ENCODE measurements at places on chromosomes 2 and 18.

DNA sequence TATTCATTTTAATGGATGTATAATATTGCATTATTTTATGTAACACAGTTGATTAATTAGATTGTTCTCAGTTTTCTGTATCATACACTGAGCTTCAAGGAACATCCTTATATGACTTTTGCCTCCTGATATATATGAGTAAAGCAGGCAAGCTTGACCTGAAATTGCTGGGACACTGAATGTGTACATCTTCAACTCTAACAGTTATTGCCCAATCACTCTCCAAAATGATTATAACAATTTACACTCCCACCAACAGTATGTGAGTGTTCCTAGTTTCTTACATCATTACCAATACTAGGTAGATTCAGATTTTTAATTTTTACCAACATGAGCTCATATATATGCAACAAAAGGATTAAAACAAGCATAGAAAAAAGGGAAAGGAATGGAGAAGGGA, 379.4 kb downstream of the SETBP1 start:
- no peak for DNase-seq

- no peak for DNase-seq
Observed at GRCh38 chr2:8440029-8440778, 241.7 kb upstream of the ID2 start.

DNA sequence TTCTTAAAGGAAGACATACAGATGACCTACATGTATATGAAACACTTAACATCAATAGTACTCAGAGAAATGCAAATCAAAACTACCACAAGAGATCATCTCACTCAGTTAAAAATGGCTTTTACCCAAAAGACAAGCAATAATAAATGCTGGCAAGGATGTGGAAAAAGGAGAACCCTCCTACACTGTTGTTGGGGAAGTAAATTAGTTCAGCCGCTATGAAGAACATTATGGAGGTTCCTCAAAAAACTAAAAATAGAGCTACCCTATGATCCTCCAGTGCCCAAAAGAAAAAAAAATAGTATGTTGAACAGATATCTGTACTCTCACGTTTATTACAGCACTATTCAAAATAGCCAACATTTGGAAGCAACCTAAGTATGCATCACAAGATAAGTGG, 1579.4 kb upstream of the TMEFF2 start:
- DNase-seq = no peak

DNA sequence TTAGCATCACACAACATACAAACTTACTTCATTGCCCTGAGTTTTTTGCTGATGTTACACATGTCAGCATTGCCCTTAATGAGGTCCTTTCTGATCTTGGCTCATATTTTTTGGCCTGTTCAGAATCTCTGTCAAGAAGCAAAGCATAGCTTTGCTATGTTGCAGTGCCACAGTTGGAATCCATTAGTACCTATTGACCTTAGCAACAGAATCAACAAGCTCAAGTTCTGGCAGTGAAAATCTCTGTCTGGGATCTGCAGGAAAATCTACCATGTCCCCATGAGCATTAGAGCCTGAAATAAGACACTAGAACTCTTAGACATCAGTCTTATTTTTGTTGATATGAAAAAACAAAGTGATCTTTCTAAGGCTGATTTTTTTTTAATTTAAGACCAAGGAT, 105.6 kb upstream of the FHL2 start:
- DNase-seq = no peak

- DNase-seq = peak; percentile 59
Observed at GRCh38 chr2:82793711-82794435, 1665.2 kb downstream of the SUCLG1 start.

DNA sequence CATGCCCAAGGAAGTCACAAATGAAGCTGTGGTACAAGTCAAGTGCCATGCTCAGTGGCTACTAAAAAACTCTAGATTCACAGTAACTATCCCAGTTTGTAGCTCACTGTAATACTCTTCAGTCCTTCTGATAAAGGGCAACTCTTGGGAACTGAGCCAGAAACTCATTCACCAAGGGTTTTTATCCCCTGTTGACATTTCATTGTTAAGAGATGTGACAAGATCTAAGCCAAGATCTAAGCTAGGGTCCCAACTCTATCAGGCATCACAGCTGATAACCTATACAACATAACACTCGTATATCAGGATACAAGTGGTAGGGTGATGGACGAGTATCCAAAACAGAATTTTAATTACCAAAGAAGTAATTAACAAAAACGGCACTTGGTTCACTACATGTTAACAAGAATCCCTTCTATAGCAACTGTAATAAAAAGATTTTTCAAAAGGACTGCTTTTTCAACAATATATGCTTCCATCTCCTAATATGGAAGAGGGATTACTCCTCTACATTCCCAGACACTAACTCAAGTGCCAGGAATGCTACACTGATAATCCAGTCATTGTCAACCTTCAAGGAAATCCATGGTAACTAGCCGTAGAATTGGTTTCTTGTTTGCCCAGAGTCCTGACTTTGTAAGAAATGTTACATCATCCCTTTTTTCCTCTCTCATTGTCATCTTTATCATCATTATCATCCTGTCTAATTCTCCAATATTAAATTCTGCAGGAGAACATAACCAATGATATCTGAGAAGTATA, 111.7 kb downstream of the CDH2 start:
- no peak for DNase-seq

GRCh38 chr2:3349211-3349693, 28.4 kb downstream of the EIPR1 start:
- peak; percentile 72 for DNase-seq

- no peak for DNase-seq
Observed at GRCh38 chr2:198905881-198906612, 551.7 kb downstream of the SATB2 start.

GRCh38 chr2:76450024-76450475, 739.3 kb upstream of the GCFC2 start:
- DNase-seq = no peak

DNA sequence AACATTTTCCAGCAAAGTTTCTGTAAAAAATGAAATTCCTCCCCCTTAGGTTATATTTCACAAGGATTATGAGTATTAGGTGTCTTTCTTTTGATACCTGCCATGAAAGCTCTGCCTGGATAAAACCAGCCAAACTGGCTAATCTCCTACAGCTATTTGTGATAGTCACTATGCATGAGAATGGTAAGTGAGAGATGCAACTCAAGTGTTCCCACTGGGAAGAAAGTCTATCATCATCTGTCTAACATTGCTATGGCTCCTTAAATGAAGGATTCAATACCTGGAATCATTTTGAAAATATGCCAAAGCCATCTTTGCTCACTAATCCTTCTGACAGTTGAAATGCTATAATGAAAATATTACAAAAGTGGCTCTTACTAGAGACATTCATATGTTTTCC, 339.9 kb upstream of the LRRTM4 start:
- no peak for DNase-seq

GRCh38 chr2:173656086-173656485, 301.4 kb downstream of the CDCA7 start:
- no peak for DNase-seq

DNA sequence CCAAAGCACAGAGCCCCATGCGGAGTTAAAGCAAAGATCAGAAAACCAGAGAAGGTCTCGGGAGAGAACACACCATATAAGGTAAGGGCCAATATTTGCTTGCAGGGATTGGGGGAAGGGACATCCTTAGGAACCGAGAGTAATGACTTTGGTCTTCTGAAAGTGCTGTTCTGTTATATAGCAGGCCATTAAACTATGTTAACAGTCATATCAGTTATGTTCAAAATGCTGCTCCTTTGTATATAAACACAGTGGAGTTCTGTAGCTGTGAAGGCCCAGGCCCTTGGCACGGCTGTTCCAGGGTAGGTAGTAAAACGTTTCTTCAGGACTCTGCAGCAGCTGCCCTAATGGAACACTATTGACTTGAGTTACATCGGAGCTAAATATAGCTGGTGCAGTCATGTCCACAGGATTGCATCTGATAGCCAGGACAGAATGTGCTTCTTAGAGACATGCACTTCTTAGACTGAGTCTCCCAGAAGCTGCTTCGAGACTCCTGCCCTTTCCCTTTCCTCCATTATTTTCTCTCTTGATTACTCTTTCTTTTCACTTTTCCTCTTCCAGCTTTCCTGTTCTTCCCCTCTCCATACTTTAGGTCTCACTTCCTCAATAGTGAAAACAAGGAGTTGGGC, 122.4 kb downstream of the SETBP1 start:
- peak; percentile 96 for DNase-seq

DNA sequence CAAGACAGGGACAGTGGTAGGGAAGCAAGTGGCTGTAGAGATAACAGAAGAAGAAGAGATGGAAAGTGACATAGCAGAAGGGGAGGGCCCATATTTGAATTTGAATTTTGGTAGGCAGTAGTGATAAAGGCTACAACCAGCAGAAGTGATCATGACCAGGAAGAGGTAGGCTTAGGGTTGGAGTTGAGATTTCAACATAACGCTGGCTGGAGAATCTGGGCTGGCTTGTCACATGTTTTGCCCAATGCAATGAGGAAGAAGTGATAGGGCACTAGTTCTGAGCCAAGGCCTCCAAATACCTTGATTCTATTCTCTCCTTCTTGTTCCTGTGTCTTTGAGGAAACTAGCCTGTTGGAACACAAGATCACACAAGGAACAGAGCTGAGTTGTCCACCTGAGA, 69.4 kb downstream of the SCG2 start:
- DNase-seq = no peak

DNA sequence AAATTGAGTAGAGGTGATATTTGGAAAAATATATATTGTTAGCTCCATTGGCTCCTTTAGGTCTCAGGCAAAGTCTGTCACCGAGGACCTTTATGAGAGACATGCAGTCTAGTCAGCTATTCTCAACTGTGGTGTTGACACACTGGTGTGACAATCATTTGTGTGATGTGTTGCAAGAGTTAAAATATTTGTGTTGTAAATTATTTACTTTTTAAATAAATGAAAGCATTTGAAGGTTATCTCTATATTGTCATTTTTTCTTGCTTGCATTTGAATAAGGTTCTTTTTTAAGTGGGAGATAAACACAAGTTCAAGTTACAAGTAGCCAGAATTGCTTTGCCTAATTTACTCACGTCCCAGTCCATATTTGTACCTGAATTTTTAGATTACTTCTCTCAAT, 4.3 kb downstream of the REL start:
- DNase-seq = no peak

GRCh38 chr18:10391506-10391905, 62.9 kb upstream of the APCDD1 start:
- DNase-seq = no peak

DNA sequence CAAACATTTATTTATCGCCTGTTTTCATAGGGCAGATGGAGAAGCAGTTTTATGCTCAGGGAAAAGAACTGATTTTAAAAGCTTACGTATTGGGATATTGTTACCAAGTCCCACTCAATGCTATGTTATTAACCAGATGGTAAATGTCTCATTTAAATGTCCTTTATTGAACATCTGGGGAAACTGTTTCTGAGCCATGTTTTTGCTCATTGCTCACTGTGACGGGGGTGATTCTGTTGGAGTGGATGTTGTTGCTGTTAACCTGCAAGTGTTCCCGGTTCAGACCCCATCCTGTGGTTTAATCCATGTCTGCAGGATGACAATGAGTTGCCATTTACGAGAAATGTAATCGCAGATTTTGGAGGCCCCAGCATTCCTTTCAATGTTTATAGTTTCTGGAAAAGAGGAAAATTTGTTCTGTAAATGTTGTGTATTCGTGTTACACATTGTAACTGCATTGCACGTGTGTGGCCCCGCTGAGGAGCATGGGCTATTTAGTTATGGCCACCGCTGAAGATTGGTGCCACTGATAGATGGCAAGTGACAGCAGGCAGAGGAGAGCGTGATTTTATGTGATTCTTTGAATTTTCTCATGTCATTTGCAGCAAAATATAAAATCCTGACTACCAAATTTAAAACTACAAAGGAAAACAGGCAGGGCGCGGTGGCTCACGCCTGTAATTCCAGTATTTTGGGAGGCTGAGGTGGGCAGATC, 174.8 kb upstream of the COPS8 start:
- DNase-seq = no peak

DNA sequence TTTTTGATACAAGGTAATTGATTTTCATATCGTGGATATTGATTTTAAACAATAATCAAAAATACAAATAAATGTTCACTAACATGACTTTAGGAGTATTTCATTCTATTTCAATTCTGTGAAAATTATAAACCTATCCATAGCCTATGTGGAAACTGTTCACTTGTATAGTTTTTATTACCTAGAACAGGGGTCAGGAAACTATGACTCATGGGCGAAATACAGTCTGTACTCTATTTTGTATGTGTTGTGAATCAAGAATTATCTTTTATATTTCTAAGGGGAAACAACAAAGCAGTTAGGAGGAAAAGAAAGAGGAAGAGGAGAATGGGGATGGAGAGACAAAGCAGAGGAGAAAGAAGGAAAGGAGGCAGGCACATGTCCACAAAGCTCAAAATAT, 181.7 kb upstream of the VRK2 start:
- no peak for DNase-seq

GRCh38 chr2:58137221-58137620, 90.6 kb downstream of the VRK2 start:
- peak; percentile 15 for DNase-seq

- peak; percentile 77 for DNase-seq
Observed at GRCh38 chr2:235595422-235596010, 101.7 kb downstream of the AGAP1 start.

GRCh38 chr18:41265047-41265446, 690.0 kb upstream of the PIK3C3 start:
- DNase-seq = peak; percentile 30

GRCh38 chr18:76524900-76525698, 30.1 kb upstream of the ZNF516 start:
- DNase-seq = peak; percentile 96

DNA sequence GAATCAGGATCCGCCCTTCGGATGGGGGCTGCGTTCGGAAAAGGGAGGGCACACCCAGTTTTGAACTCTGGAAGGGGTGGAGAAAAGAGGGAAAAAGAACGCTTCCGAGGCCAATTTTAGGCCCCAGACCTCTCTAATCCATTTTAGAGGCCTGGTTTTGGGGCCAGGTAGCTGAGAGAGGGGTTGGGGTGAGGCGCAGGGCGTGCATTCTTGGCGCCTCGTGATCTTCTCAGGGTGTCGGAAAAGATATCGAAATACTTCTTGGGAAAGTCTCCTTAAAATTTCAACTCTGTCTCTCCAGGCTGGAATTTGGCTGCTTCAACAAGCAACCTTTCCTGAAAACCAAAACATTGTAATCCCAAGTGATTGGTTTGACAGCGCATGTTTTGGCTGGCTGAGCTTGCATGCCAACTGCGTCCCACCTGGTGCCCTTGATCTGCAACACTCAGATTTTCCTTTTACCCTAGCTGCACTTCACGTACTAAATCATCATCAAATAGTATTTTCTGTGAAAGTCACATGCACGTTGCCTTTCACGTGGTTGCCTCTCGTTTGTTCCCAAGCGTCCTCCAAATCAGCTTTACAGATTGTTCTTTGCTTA, 864 bp upstream of the XPO1 start:
- peak; percentile 61 for DNase-seq
